ENCODE measurements at places on chromosomes 2 and 18. TPM values are rescaled to one million over a fixed set of nuclear protein-coding genes. Genes with fewer than 3 reads are reported as not detected.
A peak's percentile ranks its signal among the peaks of the same experiment; 100 is the strongest.

Gene B3GNT7
- polyA plus RNA-seq: 2.4 TPM

DNA sequence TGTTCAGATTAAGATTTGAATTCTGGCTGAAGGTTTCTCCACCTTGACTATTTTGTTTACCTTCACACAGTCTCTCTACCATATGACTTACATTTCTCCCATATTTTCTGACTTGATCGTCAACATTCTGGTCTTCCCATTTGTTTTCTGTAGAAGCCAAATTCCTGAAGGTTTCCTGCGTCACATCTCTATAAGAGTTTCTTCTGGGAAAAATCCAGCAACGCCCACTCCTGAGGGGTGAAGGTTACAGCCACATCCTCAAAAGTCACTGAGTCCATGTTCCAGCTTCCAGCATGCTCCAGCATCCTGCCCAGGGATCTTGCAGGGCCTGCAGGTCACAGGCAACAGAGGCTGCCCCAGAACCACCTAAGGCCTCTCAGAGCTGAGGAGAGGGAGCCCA lies 47.5 kb downstream of the NBEAL1 start:
- no peak for DNase-seq

- no peak for DNase-seq
Measured at GRCh38 chr2:170113168-170113894, 64.6 kb upstream of the MYO3B start.

Gene TXNL4A
- polyA plus RNA-seq: 178 TPM

Gene SPATA3
- polyA plus RNA-seq: not detected

DNA sequence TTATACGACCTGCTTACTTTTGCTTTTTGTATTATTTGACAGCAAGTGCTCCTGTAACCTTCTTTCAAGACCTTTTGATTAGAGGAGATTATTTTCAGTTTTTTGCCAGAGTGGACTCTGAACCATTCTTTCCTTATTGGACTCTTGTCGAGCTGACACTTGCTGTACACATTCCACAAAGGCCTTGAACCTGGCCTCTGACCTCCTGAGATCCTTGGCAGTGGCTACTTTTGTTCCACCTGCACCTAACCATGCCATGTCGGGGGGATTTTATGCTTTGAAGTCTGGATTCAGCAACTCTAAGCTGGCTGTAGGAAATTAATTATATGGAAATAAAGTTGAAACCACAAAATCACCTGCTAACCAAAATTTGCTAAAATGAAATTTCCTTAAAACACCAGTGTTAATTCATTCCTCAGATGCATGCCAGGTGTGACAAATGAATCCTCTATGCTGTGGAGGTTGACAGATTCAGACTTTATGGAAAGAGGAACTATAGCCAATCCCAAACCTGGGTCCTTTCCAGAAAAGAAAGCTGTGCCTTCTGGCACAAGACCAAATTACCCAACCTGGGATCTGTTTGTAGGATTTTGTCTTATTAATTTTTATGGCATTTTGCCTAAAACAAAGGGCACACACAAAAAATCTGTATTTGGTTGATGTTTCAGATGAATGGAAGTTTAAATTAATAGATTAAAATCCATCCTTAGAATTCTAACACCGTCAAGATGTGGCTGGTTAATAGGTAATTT lies 110.4 kb downstream of the CDC42EP3 start:
- DNase-seq: no peak

DNA sequence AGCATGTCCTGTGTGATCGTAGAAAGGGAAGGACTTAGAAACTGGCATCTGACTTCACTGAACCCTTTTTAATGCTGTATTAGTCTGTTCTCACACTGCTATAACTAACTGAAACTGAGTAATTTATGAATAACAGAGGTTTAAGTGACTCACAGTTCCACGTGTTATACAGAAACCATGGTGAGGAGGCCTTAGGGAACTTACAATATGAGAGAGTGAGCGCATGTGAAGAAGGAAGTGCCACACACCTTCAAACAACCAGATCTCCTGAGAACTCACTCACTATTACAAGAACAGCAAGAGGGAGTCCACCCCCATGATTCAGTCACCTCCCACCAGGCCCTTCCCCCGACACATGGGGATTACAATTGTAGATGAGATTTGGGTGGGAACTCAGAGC lies 811.3 kb downstream of the CPS1 start:
- no peak for DNase-seq

GRCh38 chr2:155200753-155201152 lies 502.3 kb downstream of the KCNJ3 start:
- no peak for DNase-seq

- DNase-seq: no peak
Measured at GRCh38 chr2:2574401-2575180, 243.5 kb upstream of the MYT1L start.

Gene KIF1A
- 0.58 TPM for polyA plus RNA-seq

- peak; percentile 68 for DNase-seq
Measured at GRCh38 chr2:157438863-157439823, 4.7 kb downstream of the CYTIP start.

Gene TCF23
- polyA plus RNA-seq: not detected

DNA sequence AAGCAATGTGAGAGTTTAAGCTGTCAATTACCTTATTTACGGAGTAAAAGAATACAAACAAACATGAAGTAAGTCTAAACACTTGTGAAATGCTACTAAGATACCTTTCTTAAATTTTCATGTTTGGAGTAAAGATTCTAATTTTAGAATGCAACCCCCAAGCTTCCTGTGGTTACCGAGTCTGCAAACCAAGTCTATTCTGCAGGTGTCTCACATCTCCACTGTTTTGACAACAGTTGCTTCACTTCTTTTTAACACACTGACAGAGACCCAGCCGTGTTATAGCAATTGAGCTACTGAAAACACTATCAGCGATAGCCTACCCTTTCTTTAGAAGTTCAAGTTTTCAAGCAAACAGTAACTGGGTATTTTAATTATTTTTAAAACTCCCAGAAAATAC lies 608.3 kb downstream of the ERBB4 start:
- DNase-seq: no peak

Gene SPHKAP
- not detected for polyA plus RNA-seq

- no peak for DNase-seq
Measured at GRCh38 chr18:3236470-3236869, 11.1 kb upstream of the MYL12A start.

Gene MLPH
- polyA plus RNA-seq: 4.6 TPM

DNA sequence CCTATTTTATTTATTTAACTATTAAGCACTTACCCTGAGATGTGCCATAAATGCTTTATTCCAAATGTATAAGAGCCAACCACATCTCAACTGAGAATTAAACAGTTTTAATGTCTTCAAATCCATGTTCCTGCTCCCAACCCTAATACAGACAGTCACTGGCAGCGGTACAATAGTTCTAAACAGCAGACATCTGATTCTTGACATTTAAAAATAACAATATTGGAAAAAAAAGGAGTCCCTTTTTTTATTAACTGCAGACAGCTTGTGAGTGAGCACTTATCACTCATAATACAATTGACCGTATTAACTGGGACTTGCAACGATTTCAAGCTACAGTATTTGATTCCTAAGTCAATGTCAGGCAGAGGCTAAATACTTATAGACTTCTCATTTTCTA lies 424.6 kb downstream of the TGIF1 start:
- no peak for DNase-seq

GRCh38 chr2:175834477-175834876 lies 167.6 kb downstream of the LNPK start:
- DNase-seq: no peak

DNA sequence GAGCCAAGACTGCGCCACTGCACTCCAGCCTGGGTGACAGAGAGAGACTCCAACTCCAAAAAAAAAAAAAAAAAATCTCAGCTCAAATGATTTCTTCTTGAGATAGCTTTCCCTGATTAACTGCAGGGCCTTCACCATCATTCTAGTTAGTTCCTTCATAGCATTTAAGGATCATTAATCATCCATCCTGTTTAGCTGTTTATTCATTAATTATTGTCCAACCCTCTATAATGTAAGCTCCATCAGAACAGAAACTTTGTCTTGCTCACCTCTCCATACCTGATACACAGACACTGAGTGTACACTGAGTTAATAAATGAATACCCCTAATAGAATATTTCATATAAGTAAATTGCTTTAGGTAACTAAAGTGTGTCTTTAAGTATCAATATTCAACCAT lies 42.2 kb upstream of the ENOSF1 start:
- DNase-seq: no peak

GRCh38 chr2:121319941-121320340 lies 34.9 kb upstream of the TFCP2L1 start:
- DNase-seq: no peak

Gene DHRS9
- not detected for polyA plus RNA-seq

GRCh38 chr18:364256-364826 lies 96.5 kb upstream of the THOC1 start:
- DNase-seq: no peak

DNA sequence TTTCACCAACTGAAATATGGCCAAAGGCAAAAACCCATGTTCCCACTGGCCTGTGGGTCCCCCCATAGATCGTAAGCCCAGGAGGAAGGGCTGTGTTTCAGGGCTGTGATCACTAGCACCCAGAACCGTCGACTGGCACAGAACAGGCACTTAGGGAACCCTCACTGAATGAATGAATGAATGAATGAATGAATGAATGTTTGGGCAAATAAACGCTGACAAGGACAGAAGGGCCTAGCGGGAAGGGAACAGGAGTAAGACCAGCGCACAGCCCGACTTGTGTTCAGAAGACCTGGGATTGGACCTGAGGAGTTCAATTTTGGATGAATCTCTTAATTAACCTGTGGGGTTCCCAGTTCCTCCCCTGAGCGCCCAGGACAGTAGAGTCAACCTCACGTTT lies 76.2 kb downstream of the TPO start:
- DNase-seq: no peak

GRCh38 chr2:239316562-239317465 lies 84.0 kb downstream of the HDAC4 start:
- peak; percentile 67 for DNase-seq

Gene GPR17
- polyA plus RNA-seq: 0.39 TPM

DNA sequence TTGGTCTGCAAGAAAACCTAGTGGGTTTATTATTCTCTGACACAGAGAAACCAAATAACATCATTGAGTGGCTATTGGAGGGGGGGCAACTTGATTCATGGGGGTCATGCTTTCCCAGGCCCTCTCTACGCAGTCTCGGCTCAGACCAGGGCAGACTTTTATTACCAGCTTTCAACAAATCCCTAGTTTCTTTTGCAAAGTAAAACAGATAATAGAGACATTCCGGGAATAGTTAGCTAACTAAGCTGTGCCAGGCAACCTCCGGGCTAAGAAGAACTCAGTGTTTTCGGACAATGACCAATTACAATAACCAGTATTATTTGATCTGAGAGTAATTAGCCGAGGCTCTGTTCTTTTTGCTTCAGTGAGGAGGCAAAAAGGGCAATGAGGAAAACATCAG lies 66.3 kb downstream of the CDK15 start:
- no peak for DNase-seq

Gene LRP1B
- 0.69 TPM for polyA plus RNA-seq

DNA sequence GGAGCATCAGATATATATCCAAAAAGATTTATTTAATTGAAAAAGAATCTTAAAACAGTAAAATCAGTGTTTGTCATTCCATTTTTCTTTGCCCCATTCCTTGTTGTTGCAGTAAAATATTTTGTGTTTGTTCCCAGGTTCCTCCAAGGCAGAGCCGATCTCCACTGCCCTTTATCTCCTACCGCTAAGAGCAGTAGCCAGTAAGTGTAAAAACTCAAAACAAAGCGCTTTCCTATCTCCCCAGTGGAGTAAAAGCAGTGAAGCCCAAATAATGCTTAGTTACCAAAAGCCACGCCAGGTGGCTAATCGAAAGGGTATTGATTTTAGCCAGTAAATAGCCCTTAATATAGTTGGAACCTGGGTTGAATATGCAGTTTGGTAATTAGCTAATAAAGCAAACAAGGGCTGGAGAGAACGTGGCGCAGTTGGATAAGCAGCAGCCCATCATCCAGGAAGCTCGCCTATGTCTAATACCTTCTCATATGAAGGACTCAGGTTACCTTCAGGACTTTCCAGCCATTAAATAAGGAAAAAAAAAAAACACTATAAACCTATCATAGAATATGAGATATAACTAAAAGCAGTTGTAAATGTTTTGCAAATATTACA lies 12.4 kb upstream of the GPD2 start:
- DNase-seq: no peak

DNA sequence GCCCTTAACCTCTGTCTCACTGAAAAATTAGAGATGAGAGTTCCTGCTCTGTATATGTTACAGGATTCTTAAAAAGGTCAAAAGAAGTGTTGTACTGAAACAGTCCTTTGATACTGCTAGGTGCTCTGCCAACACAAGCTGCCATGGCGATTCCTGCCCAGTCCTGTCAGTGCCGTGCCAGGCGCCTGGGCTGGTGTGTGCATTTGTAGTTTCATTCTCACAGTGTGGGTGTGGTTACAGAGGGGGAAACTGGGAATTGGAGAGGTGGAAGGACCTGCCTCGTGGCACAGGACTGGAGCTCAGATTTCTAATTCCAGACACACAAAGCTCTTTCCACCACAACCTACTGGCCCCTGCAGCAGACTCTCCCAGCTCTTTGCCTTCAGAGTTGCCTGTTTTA lies 122.3 kb upstream of the RAB6C start:
- peak; percentile 35 for DNase-seq

Gene D2HGDH
- polyA plus RNA-seq: 49.3 TPM

DNA sequence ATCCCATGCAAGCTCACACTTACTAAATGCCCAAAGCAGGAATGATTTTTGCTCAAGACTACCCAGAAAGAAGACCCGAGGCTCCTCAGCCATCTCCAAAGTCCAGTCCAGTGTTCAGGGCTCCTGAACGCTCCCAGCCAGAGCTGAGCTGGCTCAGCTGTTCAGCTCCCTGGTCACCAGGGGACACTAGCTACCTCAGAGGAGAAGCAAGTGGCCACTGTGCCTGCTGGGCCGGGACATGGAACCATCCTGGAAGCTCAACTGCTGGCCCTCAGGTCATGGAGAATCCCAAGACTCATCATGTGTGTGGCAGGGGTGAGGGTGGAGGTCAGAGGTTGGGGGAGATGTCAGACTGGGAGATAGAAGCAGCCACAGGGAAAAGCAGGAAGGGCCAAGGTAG lies 89.0 kb downstream of the GALNT14 start:
- DNase-seq: no peak

DNA sequence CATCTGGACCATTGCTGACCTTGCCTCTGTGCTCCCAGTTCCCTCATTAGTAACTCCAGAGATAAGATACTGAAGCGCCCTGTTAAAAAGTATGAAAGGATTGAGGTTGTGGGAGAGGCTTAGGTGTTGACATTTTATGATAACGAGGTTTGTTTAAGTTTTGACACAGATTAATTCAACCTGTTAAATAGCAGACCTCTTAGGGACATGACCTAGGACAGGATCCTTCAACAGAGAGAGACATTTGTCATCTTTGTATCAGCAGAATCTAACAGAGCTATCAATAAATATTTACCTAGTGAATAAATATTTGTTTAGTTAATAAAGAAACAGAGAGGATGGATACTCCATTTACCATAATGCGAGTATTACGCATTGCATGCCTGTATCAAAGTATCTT lies 99.5 kb downstream of the DCC start:
- DNase-seq: no peak

DNA sequence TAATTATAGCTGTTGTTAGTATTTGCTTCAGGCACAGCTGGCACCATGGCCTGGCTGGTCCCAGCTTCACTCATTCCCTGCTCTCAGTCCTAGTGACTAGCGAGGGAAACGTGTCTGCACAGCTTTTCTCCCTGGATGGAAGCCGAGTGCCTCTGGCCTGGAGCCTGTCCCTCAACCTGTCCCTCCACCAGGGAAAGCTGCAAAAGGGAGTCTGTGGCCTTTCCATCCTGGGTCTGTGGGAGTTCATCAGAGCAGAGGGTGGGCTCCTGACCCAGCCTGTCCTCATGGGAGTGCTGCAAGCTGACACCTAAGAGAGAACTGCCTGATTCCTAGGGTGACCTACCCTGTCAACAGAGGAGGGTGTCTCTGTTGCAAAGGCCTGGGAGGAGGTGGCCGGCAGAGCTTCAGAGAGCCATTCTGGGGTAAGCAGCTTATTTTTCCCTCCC lies 118.3 kb downstream of the CAPN13 start:
- DNase-seq: no peak

All from kidney (tissue), 22 donors.